Effector memory CD8-positive, alpha-beta T cell (primary cell): ENCODE measurements at places on chromosomes 4 and X.

GRCh38 chrX:17610788-17611187, 126.5 kb upstream of the SCML1 start:
- H3K27ac ChIP-seq: no peak overlapping the region
- no peaks in the 10 kb centered on the region for H3K27me3 ChIP-seq
- no peak for DNase-seq
- H3K4me1 ChIP-seq: no peaks in the 10 kb centered on the region
- H3K4me3 ChIP-seq: no peak overlapping the region

- peaks cover 59% of the 10 kb centered on the region for H3K36me3 ChIP-seq
- DNase-seq: peak; percentile 15
- H3K4me1 ChIP-seq: peaks cover 8% of the 10 kb centered on the region
- H3K27me3 ChIP-seq: no peaks in the 10 kb centered on the region
- H3K4me3 ChIP-seq: no peak overlapping the region
Observed at GRCh38 chr4:55866973-55867574, 13.6 kb downstream of the EXOC1 start.

DNA sequence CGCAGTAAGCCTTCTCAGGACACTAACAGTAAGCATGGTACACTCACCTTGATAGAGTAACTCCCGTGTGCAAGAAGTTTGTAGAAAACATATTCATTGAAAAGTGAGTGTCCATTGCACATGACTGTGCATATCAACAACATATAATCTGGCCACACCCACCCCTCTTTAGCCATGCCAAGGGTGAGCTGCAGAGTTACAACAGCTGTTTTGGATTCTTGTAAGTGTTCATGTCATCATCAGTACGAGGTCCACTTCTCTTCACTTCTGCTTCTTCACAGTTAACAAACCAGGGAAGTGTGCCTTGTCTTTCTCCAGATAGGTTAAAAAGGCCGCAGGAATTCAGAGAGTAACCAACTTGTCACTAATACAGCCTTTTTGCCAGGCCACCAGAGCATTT, 116.6 kb downstream of the IRF2 start:
- H3K36me3 ChIP-seq: peaks cover 5% of the 10 kb centered on the region
- no peak overlapping the region for H3K4me3 ChIP-seq
- peaks cover 8% of the 10 kb centered on the region for H3K4me1 ChIP-seq

DNA sequence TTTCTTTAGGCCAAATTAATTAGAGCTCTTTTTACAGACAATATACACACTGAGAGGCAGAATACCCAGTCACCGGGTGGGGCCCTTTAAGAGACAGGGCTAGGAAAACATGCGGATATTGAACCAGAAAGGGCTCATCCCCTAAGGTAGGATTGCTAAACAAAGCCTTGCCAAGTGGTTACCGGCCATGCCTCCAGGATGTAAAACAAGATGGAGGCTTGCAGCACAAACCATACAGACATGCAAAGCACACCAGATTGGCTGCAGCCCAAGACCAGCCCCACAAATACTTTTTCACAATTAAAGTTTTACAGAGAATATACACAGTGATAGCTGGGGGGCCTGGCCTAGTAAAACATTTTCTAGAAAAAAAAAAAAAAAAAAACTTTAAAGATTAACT, 210.0 kb downstream of the KLHL4 start:
- H3K4me3 ChIP-seq: no peak overlapping the region
- no peak for DNase-seq
- H3K27ac ChIP-seq: no peak overlapping the region
- H3K36me3 ChIP-seq: no peaks in the 10 kb centered on the region
- H3K27me3 ChIP-seq: no peaks in the 10 kb centered on the region

DNA sequence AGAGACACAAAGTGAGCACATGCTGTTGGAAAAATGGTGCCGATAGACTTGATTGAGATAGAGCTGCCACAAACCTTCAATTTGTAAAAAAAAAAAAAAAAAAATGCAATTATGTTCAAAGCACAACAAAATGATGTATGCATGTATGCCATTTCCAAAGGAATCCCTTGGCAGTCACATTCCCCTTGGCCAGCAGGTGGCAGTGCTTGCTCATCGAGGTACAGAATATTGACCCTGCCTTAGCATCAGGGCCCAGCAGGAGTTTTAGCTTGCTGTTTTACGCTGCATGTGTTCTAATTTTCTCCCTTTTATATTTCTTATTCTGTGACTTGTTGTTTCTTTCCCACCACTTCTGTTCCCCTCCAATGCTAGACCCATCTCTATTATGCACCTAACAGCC, 34.5 kb upstream of the CYBB start:
- no peak overlapping the region for H3K4me3 ChIP-seq
- DNase-seq: peak; percentile 74
- H3K27ac ChIP-seq: no peak overlapping the region
- no peaks in the 10 kb centered on the region for H3K36me3 ChIP-seq
- peaks cover 11% of the 10 kb centered on the region for H3K4me1 ChIP-seq
- H3K27me3 ChIP-seq: no peaks in the 10 kb centered on the region

DNA sequence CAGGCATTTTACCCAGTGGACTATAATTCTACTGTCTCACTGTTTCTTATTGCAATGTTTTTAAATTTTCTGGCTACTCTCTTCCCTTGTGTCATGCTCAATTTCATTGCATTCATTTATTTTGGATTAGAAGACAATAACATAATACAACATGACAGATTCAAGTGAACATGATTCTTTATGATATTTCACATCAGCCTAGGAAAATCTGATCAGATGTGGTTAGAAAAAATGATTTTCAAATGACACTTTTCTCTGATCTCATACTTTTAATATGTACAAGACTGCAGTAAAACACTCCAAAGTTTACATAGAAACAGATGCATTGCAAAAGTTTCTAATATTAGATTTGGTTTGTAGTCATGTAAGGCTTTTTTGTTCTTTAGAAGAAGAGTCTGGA, 586.0 kb downstream of the ACTRT1 start:
- H3K4me1 ChIP-seq: no peaks in the 10 kb centered on the region
- no peak for DNase-seq
- no peaks in the 10 kb centered on the region for H3K36me3 ChIP-seq
- H3K27ac ChIP-seq: no peak overlapping the region
- H3K4me3 ChIP-seq: no peak overlapping the region

GRCh38 chrX:100717363-100717762, 14.6 kb downstream of the SYTL4 start:
- no peak overlapping the region for H3K4me3 ChIP-seq
- no peaks in the 10 kb centered on the region for H3K36me3 ChIP-seq
- no peak overlapping the region for H3K27ac ChIP-seq

- no peak overlapping the region for H3K4me3 ChIP-seq
- no peaks in the 10 kb centered on the region for H3K4me1 ChIP-seq
- DNase-seq: no peak
- H3K27me3 ChIP-seq: no peaks in the 10 kb centered on the region
Observed at GRCh38 chr4:108224611-108225053, 55.9 kb upstream of the LEF1 start.

- no peak overlapping the region for H3K27ac ChIP-seq
- H3K4me1 ChIP-seq: no peaks in the 10 kb centered on the region
- H3K36me3 ChIP-seq: no peaks in the 10 kb centered on the region
- no peak overlapping the region for H3K4me3 ChIP-seq
- DNase-seq: no peak
Observed at GRCh38 chrX:114717921-114718320, 134.0 kb downstream of the HTR2C start.

DNA sequence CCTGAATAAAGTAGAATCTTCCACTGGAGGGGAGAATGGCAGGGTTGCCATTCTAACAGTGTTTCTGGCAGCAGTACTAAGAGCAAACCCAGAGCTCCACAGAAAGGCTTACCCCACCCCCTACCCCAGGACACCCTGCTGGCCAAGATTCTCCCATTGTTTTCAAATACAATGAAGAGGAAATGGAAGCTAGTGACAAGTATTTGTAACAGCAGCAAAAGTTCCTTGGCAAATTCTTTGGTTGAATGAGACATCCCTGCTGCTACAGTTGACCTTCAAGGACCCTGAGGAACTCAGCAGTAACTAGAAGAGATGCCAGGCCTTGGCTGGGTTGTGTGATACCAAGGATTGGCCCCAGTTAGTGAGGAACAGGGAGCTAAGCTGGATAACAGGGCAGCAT, 124.2 kb upstream of the DGKK start:
- no peaks in the 10 kb centered on the region for H3K27me3 ChIP-seq
- H3K27ac ChIP-seq: no peak overlapping the region
- no peak for DNase-seq
- H3K4me1 ChIP-seq: no peaks in the 10 kb centered on the region

- peaks cover 39% of the 10 kb centered on the region for H3K27me3 ChIP-seq
- no peaks in the 10 kb centered on the region for H3K4me1 ChIP-seq
- no peaks in the 10 kb centered on the region for H3K36me3 ChIP-seq
- no peak for DNase-seq
Observed at GRCh38 chrX:15663439-15663838, 1.2 kb downstream of the CLTRN start.

DNA sequence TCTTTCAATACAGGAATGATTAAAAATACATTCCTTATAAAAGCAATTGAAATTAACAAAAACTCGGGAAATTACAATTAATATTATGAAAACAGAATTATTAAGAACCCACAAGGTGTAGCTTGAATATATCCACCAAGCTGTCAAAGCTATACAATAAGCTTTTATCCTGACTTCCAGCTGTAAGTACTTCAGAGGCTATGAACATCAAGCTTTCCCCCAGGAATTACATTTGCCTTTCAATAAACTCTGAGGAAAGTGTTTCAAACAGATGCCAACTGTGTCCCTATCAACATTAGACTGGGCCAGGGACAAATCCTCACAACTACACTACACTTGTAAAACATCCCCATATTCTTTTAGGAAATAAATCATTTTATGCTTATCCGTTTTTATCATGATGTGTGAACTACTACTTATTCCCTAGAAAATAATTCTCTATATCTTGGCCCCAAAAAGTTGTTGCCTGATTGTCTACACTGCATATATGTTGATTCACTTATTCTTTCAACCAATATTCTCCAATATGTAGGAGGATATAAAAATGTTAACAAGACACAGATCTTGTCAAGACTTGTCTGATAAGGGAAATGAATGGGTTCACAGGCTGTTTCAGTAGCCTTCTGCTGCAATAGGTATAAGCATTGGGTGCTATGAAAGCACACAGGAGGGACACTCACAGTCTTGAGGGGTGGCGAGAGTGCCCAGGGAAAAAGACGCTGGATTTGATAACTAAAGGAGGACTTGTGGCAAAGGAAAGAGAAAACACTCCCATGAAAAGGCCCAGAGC, 494.1 kb downstream of the CENPC start:
- no peaks in the 10 kb centered on the region for H3K27me3 ChIP-seq
- H3K4me1 ChIP-seq: no peaks in the 10 kb centered on the region
- no peak for DNase-seq

DNA sequence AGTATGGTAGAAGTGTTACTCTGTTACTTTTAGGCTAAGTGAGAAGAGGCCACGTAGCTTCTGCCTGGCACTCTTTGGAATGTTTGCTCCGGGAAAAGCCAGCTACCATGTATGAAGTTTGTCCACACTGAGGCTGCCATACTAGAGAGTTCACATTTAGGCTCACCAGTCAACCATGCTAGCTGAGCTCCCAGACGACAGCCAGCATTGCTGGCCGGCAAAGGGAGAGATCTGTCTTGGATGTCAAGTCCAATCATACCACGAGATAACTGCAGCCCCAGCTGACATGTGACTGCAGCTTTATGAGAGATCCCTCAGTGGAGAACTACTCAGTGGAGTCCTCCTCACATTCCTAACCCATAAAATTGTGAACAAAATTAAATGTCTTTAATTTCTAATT, 321.2 kb upstream of the F9 start:
- no peak overlapping the region for H3K27ac ChIP-seq
- DNase-seq: no peak
- no peaks in the 10 kb centered on the region for H3K36me3 ChIP-seq
- no peak overlapping the region for H3K4me3 ChIP-seq
- peaks cover 2% of the 10 kb centered on the region for H3K4me1 ChIP-seq

- no peak overlapping the region for H3K4me3 ChIP-seq
- H3K36me3 ChIP-seq: no peaks in the 10 kb centered on the region
- peaks cover 13% of the 10 kb centered on the region for H3K27me3 ChIP-seq
- DNase-seq: no peak
- H3K4me1 ChIP-seq: peaks cover 4% of the 10 kb centered on the region
Observed at GRCh38 chr4:151908734-151909497, 148.1 kb upstream of the GATB start.

- H3K4me1 ChIP-seq: no peaks in the 10 kb centered on the region
- DNase-seq: no peak
- H3K27ac ChIP-seq: no peak overlapping the region
- no peaks in the 10 kb centered on the region for H3K36me3 ChIP-seq
Observed at GRCh38 chr4:141570290-141570689, 66.1 kb upstream of the IL15 start.

GRCh38 chr4:20084488-20084887, 167.2 kb upstream of the SLIT2 start:
- no peak overlapping the region for H3K27ac ChIP-seq
- no peaks in the 10 kb centered on the region for H3K4me1 ChIP-seq
- H3K27me3 ChIP-seq: no peaks in the 10 kb centered on the region
- no peaks in the 10 kb centered on the region for H3K36me3 ChIP-seq
- no peak for DNase-seq

DNA sequence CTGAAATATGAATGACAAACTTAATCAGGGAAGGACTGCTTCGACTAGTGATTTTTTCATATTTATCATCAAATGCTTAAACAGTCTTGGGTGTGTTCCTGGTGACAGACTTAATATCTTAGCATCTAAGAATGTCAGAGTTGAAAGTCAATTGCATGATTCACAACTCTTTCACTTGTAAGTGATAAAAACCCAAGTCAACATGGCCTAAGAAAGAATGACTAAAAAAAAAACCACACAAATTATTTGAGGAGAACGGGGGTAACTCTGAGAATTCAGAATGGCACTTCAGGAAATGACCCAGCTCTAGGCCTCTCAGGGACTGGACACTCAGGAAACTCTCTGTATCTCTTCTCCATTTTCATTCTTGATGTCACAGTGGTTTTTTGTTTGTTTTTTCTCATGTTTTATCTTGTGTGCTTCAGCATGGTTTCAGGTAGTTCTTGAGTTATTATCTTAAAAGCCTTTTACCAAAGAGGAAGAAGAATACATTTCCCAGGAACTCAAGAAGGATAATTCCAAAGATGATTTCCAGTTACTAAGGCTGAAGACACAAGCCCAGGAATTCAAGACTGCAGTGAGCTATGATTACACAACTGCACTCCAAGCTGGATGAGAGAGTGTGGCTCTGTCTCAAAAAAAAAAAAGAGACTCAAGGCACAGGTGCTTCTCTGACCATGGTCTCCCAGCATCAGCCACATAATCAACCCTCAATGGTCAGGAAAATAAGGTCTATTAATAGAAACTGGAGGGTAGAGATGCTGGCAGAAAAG, 1697.8 kb upstream of the IGFBP7 start:
- DNase-seq: no peak
- H3K4me3 ChIP-seq: no peak overlapping the region
- H3K4me1 ChIP-seq: no peaks in the 10 kb centered on the region
- no peaks in the 10 kb centered on the region for H3K36me3 ChIP-seq
- H3K27ac ChIP-seq: no peak overlapping the region

GRCh38 chr4:84956014-84956413, 10.5 kb downstream of the WDFY3 start:
- no peaks in the 10 kb centered on the region for H3K27me3 ChIP-seq
- H3K4me1 ChIP-seq: no peaks in the 10 kb centered on the region
- H3K27ac ChIP-seq: no peak overlapping the region
- H3K4me3 ChIP-seq: no peak overlapping the region
- no peak for DNase-seq

GRCh38 chr4:38383646-38384121, 280.3 kb upstream of the KLF3 start:
- H3K4me1 ChIP-seq: no peaks in the 10 kb centered on the region
- H3K4me3 ChIP-seq: no peak overlapping the region
- no peaks in the 10 kb centered on the region for H3K36me3 ChIP-seq
- DNase-seq: no peak
- H3K27me3 ChIP-seq: no peaks in the 10 kb centered on the region
